Hepatocyte (in vitro differentiated cells): ENCODE measurements at places on chromosomes 1 and 21.

- no peak for DNase-seq
These were observed 6.5 kb downstream of the PADI4 start for GRCh38 chr1:17314491-17314971.

DNA sequence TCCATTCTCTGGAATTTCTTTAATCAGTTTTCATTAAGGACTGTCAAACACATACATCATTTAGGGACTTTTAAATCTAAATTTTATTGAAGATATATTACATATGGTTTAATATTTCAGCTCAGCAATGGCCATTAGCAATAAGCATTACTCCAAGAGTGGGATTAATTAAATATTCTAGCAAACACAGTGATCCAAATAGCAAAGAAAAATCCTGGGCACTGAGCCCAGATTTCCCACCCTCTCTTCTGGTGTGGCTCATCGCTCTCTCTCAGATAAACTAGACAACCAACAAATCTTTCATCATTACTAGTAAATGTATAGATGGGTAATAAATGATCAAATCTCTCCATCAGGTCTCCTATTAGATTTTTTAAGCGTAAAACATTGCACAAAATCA is 53.5 kb upstream of the FOXD3 start:
- no peak for DNase-seq

GRCh38 chr1:196723325-196724185 is 51.1 kb upstream of the CFHR3 start:
- DNase-seq: peak; percentile 75

- DNase-seq: no peak
These were observed 318.3 kb downstream of the MATN1 start for GRCh38 chr1:30405081-30405480.

- peak; percentile 83 for DNase-seq
These were observed 29.1 kb downstream of the TEX35 start for GRCh38 chr1:178541829-178542553.

DNA sequence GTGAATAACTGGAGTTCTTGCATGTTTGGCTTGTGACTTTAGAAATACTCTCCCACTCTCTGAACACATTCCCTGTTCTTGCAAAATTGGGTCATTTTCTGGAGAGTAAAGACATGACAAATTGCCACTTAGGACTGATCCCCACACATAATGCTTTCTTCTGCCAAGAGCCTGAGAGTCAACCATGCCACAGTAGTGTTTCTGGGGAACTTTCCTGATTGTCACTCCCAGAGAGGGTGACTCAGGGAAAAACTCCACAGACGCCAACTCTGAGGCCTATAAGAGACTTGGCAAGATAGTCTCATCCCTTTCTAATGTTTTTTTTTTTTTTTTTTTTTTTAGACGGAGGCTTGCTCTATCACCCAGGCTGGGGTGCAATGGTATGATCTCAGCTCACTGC is 157.8 kb downstream of the ATG4C start:
- no peak for DNase-seq

DNA sequence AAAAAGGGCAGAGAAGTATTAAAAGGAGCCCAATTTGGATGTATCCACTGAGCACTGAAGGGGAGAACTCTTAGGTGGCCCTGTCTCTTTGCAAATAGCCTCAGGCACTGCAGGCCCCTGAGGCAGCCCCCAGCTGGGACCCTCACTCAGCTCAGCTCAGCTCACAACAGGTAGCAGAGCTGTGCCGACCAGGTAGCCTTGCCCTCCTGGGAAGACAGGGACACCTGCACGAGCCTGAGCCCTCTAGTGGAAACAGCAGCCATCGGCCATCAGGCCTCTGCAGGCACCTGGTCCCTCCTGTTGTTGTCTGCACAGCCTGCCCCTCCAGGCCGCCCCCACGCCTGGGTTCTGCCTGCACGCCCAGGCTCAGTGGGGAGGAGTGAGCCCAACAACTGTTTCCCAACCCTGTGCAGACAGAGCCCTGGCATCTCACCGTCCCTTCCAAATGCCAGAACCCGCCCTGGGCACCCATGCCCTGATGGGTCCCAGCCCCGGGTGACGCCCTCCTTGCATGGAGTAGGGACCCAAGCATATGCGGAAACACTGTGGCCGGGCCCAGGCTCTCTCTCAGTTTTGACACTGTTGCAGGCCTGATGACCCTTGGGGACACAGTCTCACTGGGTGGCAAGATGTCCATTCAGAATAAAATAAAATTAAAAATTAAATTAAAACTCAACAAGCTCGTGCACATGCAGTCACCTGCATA is 60.0 kb upstream of the AJAP1 start:
- DNase-seq: peak; percentile 41

DNA sequence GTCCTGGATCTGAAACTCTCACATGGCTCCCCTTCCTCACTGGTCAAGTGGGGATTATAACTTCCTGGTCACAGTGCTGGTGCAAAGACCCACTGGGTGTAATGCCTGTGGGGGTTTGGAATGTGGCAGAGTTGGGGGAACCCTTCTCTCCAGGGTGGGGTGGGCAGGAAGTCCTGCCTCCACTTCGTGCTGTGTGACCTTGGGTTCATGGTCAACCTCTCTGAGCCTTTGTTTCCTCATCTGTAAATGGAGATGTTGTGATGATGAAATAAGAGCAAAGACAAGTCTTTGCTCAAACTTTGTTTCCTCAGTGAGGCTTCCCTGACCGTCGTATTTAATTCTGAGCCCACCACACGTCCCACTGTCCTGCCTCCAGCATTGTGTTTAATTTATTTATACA is 564.7 kb downstream of the PTPRU start:
- no peak for DNase-seq

DNA sequence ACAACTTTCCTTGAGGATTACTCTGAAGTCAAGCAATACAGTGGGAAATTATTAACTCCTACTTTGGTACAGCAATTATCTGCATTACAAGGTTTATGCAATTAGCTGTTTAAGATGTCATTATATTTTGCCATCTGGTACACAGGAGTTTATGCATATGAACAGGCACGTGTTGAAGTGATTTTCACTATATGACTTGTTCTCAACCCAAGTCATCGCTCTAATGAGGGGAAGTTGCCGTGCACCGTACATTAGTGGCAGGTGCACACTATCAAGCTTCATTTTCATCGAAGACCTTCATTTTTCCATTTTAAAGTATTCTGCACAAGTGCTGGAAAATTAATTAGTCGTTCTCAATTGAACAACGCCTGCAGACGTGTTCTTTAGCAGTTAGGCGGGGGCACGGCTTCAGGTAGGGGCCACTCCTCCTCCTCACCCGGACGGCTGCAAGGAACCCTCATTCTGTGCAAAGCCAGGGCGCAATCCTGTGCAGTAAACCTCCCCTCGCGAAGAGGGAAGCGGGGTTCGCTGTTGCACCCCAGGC is 39.8 kb upstream of the NFIA start:
- no peak for DNase-seq
